ENCODE measurements at places on chromosomes 6 and 20.

DNA sequence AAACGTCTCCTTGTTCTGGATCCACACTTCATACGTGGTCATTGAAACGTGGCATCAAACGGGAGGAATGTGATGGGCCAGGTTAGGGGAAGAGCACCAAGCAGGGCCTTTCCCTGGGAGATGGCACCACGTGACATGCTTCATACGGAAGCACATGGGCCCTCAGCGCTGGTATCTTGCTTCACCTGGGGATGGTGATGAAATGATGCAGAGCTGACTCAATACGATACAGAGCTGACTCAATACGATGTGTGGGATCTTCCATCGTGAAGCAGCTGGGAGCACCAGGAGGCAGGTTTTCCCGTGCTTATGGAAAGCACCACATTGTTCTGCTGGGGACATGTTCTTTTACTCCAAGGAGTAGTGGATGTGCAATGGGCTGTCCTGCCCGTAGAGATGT, 22.5 kb upstream of the TAGAP start:
- H3K27me3 ChIP-seq, result peaks cover 5% of the 10 kb centered on the region
- no peak overlapping the region for H3K4me3 ChIP-seq
- no peaks in the 10 kb centered on the region for H3K36me3 ChIP-seq
- DNase-seq, result no peak
- no peaks in the 10 kb centered on the region for H3K4me1 ChIP-seq
- H3K27ac ChIP-seq, result no peak overlapping the region

DNA sequence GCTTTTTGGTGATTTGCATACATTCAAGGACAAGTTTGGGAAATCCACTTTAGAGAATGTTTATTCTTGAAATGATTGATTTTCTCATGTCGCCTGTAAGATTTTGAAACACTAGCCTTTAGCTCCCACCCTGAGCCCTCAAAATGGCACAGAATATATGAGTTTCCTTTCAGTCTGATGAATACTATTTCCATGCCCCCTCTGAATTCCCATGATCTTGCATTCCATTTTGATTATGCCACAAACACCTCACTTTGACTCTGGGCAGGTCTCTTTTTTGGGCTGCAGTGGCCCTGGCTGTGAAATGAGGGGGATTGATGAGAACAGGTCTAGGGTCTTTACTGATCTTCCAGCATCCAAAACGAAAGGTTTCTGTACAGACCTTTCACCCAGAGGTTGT, 50.4 kb downstream of the SULF2 start:
- H3K4me1 ChIP-seq, result no peaks in the 10 kb centered on the region
- no peak for DNase-seq
- no peak overlapping the region for H3K27ac ChIP-seq
- no peaks in the 10 kb centered on the region for H3K27me3 ChIP-seq
- no peaks in the 10 kb centered on the region for H3K36me3 ChIP-seq

- H3K4me3 ChIP-seq, result no peak overlapping the region
- H3K36me3 ChIP-seq, result no peaks in the 10 kb centered on the region
- H3K27ac ChIP-seq, result no peak overlapping the region
- DNase-seq, result peak; percentile 46
- H3K4me1 ChIP-seq, result peaks cover 6% of the 10 kb centered on the region
These were observed 157.7 kb upstream of the MMS22L start for GRCh38 chr6:97440590-97441176.

- H3K27ac ChIP-seq, result no peak overlapping the region
- DNase-seq, result no peak
- peaks cover 3% of the 10 kb centered on the region for H3K36me3 ChIP-seq
- peaks cover 5% of the 10 kb centered on the region for H3K4me1 ChIP-seq
- no peaks in the 10 kb centered on the region for H3K27me3 ChIP-seq
- H3K4me3 ChIP-seq, result no peak overlapping the region
These were observed 32.2 kb upstream of the FANCE start for GRCh38 chr6:35419961-35420360.

DNA sequence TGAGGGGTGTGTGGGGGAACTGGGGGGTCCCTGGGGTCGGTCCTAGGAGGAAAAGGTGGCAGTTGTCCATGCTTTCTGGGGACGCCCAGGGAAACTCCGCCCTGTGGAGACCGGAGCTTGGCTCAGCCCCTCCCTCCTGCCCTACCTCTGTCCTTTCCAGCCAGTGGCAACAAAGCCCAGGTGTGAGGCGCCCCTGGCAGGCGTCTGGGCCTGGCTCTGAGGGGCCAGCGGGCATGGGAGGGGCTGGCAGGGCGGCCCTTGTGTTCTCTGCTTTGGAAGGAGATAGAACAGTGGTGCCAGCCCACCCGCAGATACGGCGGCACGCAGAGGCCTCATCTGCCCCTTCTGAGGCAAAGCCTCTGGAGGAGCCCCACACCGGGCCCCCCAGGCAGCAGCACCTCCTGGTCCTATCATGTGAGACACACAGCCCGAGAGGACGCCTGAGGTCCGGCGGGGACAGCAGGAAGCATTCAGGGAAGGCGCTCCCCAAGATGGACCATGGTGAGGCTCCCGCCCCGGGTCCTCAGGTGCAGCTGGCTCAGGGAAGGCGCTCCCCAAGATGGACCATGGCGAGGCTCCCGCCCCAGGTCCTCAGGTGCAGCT, 47.9 kb downstream of the YTHDF1 start:
- no peak for DNase-seq
- peaks cover 12% of the 10 kb centered on the region for H3K27me3 ChIP-seq
- no peak overlapping the region for H3K27ac ChIP-seq
- H3K4me1 ChIP-seq, result peaks cover 5% of the 10 kb centered on the region
- no peaks in the 10 kb centered on the region for H3K36me3 ChIP-seq
- H3K4me3 ChIP-seq, result no peak overlapping the region

- H3K4me3 ChIP-seq, result no peak overlapping the region
- no peak for DNase-seq
- H3K27ac ChIP-seq, result no peak overlapping the region
- H3K27me3 ChIP-seq, result no peaks in the 10 kb centered on the region
- no peaks in the 10 kb centered on the region for H3K4me1 ChIP-seq
These were observed 63.5 kb downstream of the STMND1 start for GRCh38 chr6:17165383-17165782.

Data from HCT116 (cell line).